ENCODE measurements at places on chromosomes 12 and 14.

- DNase-seq = no peak
Observed at GRCh38 chr12:101764051-101764792, 25.0 kb upstream of the SYCP3 start.

DNA sequence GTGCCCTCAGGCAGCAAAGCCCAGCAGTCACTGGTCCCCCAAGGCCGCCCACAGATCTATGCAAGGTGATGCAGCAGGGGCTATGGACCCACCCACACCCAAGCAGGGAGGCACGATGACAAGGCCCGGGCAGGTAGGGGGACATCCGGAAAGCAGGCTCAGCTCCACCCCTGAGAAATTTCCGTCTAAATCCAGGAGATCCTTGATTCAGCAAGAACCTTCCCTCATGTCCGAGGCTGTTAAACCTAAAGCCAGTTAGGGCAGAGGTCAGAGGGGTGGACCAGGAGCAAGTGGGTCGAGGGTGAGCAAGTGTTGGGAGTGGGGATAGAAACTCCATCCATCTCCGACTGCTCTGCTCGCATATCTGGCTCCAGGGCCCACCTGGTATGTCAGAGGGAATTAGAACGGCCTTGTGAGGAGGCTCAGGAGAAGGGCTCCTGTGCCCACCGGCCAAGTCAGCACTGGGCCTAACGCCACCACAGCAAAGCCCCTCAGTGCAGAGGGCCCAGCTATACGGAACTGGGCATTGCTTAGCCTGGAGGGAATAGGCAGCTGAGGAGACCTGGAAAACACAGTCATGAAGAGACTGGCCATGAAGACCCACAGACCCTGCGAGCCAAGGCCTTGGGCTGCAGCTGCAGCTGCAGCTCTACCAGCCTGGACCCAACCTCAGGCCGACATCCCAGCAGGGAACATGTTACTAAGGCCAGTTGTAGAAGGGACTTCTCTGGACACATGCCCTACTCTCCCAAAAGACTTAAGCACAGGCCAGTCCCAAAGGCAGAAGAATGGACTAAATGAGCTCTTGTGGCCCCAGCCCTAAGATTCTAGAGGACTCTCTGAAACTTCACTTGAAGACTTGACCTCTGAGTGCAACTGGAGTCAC, 34.3 kb downstream of the DAD1 start:
- DNase-seq = no peak

GRCh38 chr14:50423529-50423928, 26.8 kb upstream of the CDKL1 start:
- no peak for DNase-seq

DNA sequence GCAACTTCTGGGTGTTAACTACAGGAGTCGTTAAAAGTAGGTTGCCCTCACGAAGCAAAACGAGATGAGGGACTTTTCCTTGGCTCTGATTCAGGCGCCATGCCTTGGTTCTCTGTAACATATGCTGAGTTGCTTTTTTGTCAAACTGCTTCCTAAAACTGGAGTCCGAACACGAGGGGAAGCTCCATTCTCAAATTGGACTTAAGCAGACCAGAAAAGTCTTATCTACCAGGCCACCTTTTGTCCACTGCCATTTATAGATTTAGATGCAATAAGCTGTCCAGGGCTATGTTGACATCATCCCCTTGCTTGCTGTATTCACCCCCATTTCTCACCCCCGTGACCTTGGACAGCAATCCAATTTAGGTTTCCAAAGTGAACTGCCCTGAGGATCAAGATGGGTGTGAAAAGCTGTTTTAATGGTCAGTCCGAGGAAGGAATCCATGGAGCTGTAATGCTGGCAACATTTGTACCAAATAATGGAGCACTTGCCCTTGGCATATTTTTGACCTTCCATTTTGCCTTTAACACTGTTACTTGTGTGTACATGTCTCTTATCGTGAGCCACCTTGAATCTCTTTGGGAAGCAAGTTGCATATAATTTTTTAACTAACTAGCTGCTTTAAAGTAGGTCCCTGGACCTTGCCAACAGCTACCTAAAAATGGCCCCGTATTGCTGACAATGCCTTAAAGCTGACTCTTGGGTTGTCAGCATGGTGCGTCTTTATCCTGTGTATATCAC, 298.1 kb downstream of the EGLN3 start:
- DNase-seq = no peak

DNA sequence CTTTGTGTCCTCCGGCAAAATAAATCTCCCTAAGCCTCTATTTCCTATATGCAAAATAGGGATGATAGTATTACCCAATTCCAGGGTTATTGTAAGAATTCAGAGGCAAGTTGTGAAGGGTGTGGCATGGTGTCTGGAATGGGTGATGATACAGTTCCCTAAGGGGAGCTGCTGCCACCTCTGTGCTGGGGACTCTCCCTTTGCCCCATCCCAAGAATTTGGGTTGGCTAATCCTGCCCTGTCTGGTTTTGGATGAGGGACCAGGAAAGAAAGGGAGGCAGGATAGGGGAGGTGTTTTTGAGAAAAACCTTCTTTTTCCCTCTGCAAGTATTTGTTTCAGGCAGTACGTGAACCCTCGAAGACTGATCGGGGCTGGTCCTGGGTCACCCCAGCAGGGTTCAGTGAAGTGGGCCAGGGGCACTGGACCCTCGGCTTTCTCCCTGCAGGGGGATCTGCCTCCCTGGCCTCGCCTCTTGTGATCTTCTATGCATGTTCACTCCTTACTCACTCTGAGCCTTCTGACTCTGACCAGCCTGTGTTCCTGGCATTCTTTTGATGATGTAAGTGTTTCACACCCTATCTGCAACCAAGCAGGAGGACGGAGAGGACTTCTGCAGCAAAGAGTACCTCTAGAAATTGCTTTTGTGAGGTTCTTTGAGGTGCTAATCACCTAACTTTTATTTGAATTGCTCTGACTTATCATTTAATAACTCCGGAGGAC, 60.8 kb downstream of the RASSF3 start:
- peak; percentile 48 for DNase-seq

DNA sequence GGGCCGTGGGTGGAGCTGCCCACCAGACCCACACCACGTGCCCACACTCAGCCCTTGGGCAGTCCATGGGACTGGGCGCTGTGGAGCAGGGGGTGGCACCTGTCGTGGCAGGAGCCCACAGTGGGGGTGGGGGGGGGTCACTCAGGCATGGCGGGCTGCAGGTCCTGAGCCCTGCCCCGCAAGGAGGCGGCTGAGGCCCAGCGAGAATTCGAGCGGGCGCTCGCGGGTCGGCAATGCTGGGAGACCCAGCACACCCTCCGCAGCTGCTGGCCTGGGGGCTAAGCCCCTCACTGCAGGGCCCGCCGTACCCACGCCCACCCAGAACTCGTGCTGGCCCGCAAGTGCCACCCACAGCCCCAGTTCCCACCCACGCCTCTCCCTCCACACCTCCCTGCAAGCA, 132.6 kb upstream of the GARIN2 start:
- no peak for DNase-seq

- no peak for DNase-seq
Observed at GRCh38 chr14:68710776-68711175, 82.1 kb downstream of the ZFP36L1 start.

DNA sequence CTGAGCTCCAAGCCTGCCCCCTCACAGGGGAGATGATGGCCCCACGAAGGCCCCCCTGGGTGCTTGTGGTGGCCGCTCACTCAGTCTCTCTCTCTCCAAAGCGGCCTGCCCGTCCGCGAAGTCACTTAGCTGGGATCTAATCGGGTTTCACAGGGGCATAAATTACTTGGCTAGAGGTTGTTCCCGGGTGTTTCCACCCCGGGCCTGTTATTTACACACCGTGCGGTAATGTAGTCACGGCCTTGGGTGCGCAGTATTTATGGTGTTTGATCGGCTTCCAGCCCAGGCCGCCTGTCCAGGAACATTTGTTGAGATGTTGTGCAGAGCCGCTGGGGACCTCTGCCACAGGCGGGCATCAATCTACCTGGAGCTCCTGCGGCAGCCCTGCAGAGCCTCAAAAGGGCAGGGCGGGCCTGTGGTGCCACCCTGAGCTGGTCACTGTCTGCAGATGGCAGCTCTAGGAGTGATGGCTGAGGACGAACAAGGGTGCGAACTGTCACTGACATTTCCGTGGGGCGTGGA, 91.2 kb downstream of the KIF26A start:
- no peak for DNase-seq

DNA sequence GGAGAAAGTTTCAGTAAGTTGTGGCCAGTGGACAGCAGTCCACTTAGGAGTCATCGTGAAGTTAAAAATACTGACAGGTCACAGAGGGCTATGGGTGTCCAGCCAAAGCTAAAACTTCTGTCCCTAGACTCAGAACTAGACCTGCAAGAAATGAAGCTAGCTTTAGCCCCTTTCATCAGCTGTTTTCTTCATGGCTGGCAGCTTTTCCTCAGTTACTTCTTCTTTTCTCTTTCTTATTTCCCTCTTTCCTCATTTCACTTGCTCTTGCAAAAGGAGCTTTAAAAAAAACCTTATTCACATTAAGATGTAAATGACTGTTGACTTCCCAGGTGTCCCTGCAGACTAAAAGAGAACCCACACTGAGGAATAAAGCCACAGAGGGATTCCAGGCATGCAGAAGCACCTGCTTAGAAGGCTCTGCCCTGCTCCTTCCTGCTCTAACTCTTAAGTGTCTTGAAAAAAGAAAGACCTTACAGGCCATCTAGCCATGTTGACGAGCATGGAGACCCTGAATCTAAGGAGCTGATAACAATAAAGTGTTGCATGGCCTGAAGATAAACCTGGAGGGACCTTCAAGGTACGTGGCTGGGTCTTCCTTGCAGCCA, 69.7 kb upstream of the CCND2 start:
- DNase-seq = no peak

DNA sequence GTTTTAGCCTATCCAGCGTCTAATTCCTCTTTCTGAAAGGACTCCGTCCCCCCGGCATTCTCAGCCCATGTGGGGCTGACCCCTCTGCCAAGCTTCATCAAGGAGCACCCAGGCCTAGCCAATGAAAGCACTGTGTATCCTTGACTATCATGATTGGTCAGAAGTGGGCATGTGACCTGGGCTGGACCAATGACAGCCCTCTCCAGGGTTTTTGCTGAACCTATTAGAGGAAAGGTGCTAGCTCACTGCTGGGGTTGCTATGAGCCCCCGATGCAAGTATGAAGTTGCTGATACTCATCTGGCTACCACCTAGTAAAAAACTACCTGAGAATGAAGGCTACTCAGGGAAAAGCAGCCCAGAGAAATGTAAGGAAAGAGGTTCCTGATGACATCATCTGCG, 68.1 kb downstream of the LRRC74A start:
- DNase-seq = no peak

- DNase-seq = peak; percentile 19
Observed at GRCh38 chr12:79884401-79885006, 50.4 kb downstream of the PPP1R12A start.

DNA sequence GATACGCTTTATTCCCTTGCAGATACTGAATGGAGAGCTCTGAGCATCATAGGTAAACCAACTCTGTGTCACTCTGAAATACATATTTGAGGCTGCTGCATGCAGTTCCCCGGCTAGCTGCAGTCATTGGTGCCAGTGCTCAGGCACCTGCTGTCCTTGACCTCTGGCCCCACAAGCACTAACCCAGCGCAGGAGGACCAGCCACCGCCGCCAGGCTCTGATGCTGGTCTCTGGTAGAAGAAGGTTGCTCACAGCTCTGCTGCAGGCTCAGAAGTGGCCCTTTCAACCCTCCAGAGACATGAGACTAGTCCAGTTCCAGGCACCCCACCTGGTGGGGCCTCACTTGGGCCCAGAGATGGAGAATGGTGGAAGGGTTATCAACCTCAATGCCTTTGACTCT, 34.5 kb upstream of the PTPRB start:
- DNase-seq = no peak

GRCh38 chr14:75254901-75255584, 23.6 kb upstream of the FOS start:
- no peak for DNase-seq

GRCh38 chr12:116060764-116061163, 216.7 kb downstream of the MED13L start:
- peak; percentile 22 for DNase-seq
